ENCODE measurements at places on chromosomes 2 and 18. TPM values are rescaled to one million over a fixed set of nuclear protein-coding genes. Genes with fewer than 3 reads are reported as not detected.
A peak's percentile ranks its signal among the peaks of the same experiment; 100 is the strongest.

DNA sequence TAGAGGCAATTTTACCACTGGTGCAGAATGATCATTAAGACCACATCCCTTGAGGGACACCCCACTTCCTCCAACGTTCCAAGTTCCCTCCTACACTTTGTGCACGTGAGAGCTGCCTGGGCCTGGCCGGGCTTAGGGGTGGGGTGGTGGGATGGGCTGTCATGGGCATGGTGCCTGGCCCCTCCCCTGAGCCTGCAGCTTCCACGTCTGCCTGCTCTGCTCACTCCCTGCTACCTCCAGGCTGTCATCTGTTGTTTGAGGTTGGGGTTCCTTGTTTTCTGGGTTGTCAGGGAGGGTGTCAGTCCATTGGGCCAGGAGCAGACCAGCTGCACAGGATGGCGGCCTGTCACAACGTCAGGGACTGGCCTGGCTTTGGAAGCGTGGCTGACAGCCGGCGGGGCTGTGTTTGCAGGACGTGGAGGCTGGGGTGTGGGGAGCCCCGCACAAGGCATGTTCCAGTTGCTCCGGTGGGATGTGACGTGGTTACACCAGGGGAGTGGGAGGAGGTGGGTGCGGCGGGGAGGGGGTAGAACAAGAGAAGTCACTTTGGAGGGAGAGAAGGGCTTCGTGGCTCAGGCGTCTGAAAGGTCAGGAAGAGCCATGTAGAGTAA lies 72.3 kb downstream of the RTP5 start:
- DNase-seq: no peak

DNA sequence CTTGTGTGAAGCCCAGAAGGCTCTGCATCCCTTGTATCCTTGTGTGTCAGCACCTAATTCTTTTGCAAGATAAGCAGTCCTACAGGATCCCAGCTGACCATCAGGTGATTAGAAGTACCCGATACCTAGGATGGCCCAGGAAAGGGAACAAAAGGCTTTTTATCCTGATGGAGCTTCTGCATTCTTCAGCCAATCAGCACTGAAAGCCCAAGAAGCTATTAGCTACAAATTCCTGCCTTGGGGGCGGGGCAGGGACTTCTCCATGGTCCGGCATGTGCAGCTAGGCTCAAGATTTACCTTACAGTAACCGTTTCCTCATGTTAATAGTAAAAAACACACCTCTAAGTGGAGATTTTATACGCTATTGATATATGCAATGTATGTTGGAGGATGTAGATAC lies 264.6 kb upstream of the THUMPD2 start:
- DNase-seq: no peak

Gene PCARE
- total RNA-seq: not detected

DNA sequence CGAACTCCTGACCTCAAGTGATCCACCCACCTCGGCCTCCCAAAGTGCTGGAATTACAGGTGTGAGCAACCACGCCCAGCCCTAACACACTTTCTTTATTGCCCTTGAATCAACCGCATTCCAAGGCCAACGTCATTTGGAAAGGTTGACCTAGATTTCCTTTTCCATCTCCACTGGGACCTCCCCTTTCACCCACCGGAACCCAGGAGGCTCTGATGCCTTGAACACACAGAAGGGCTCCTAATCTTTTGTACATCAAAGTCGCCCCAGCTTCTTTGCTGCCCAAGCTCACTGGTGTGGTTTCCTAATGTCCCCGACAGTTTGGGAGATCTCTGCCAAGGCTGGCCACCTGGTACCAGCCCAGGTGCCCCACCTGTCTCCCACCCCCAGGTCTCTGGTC lies 46.2 kb upstream of the CAB39 start:
- no peak for DNase-seq

Gene RNF144A
- total RNA-seq: 23.6 TPM

Gene RNF152
- total RNA-seq: 88.8 TPM

- peak; percentile 68 for DNase-seq
These were observed 86.9 kb downstream of the LIMS1 start for GRCh38 chr2:108621087-108621559.
